Right hindlimb (tissue), 1 donor: ENCODE measurements at places on chromosomes 7 and 10.

DNA sequence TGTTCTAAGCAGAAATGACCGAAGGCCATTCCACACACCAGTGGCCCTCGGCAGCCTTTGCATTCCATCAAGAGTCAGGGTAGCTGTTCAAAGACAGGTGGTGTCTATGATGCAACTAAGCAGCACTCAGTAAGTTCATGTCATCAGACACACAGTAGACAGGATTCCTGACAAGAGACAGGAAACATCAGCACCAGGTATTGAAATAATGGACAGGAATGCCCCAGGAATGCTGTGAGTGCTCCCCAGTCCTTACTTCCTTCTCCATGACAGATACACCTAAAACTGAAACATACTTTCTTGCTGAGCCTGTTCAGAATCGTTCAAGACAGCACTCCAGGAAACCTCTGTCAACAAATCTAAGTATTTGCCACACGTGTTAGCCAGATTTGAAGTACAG is 204.4 kb downstream of the TPST1 start:
- DNase-seq = no peak

DNA sequence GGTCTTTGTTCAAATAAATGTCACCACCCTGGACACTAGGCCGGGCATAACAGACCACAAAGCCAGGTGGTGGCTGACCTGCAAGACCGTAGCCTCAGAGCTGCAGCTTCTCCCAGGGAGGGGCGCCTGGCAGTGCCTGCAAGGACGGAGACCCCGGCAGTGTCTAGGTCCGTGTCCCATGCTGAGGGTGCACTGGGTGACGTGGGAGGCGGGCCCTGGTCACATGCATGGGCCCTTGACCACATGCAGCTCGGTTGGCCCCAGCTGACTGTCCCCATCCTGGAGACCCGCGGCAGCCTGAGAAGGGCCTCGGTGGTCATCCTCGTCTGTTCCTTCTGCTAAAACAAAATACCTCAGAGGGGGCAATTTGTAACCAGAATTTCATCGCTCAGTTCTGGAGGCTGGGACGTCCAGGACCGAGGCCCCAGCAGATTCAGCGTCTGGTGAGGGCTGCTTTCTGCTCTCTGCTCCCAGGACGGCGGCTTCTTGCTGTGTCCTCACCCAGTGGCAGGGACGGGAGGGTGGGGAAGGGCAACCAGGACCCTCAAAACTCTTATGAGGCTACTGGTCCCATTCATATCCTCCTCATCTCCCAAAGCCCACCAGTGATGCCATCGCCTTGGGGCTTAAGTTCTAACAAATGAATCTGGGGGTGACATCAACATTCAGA is 36.8 kb downstream of the PWWP2B start:
- no peak for DNase-seq

DNA sequence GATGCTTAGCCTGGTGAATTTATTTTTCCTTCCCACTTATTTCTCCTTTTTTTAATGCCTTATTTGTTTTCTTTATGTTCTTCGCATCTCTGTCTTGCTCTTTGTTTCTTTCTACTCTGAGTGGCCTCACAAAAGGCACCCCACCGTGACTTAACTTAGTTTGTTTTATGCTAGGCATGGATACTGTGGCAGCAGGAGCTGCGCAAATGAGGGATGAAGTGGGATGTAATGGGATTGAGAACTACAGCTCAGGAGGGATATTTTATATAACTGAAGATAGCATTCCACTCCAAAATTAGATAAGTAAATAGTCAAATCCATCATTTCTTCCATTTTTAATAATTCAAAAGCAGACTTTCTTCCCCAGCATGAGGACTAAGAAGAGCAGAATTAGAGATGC is 1.7 kb upstream of the CACNA2D1 start:
- DNase-seq = no peak

- no peak for DNase-seq
Observed at GRCh38 chr7:148218603-148219002, 372.0 kb upstream of the C7orf33 start.

DNA sequence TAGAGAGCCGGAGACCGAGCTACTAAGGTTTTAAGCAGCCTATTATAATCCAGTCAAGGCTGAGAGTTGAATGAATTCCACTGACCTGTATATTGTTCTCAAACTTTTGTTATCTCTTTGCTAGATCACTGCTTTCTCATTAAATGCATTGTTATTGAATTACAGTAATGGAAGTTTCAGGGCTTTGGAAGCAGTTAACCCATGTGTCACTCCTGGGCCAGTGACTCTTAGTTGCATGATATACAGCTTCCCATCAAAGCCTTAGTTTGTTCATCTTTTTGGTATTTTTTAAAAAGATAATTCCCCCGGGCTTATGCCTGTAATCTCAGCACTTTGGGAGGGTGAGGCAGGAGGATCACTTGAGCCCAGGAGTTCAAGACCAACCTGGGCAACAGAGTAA is 55.4 kb upstream of the KIAA1217 start:
- DNase-seq = no peak

GRCh38 chr7:22061775-22062174 is 116.1 kb upstream of the CDCA7L start:
- DNase-seq = no peak

- no peak for DNase-seq
Observed at GRCh38 chr10:23877791-23878320, 331.1 kb upstream of the KIAA1217 start.

- peak; percentile 45 for DNase-seq
Observed at GRCh38 chr10:125082881-125083575, 77.3 kb downstream of the CTBP2 start.

DNA sequence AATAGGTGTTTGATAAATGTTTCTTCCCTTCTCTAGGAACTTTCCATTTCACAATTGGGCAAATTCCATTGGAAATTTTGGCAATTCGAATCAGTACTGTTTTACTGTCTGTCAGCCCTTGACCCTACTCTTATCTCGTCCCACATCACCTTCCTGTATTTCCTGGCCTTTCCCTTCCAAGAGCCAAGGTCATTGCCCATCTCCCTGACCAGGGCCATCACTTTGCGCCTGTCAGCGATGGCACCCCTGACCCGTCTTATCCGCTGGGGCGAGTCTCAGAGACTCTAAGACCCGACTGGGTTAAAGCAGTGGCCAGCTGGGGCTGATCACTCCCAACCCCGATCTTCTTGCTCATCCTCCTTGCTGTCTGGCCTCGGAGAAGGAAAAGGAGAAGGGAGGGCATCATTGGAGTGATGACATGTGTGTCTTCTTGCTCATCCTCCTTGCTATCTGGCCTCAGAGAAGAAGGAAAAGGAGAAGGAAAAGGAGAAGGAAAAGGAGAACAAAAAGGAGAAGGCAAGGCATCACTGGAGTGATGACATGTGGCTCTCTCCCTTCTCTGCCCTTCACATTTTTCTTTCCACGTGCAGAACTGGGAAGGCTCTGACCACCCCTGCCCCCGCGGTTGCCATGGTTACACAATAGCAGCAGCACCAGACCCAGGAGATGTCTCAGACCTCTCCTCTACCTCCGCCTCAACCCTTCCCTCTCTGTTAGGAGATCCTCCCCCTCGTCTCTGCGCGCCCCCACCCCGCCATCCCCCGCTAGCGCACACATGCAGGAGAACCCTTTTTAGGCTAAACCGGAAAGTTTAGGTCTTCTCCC is 2.0 kb downstream of the SEMA3D start:
- peak; percentile 79 for DNase-seq

DNA sequence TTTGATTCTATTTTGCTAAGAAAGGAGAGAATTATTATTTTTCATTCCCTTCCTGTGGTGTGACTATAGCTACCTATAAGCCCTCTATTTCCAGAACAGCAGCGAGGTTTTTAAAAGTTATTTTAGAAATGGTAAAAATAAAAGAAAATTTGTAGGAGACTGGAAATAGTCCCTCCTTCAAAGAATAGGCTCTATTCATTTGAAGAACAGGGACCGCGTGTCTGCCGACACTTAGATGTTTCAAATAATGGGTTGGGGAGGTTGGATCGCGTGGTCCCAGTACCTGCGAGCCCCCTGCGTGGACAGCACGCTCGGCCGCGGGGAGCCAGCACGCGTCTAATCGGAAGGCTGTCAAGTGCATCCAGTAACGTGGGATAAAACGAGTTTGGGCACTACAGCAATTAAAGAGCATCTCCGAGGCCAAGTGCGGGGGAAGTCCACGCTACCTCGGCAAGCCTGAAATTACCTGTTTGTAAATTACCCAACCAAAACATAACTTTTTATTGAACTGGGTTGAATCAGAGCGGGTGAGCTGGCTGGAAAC is 1.0 kb downstream of the CACNA2D1 start:
- DNase-seq = peak; percentile 45

GRCh38 chr7:18890134-18890533 is 227.3 kb downstream of the TWIST1 start:
- no peak for DNase-seq

DNA sequence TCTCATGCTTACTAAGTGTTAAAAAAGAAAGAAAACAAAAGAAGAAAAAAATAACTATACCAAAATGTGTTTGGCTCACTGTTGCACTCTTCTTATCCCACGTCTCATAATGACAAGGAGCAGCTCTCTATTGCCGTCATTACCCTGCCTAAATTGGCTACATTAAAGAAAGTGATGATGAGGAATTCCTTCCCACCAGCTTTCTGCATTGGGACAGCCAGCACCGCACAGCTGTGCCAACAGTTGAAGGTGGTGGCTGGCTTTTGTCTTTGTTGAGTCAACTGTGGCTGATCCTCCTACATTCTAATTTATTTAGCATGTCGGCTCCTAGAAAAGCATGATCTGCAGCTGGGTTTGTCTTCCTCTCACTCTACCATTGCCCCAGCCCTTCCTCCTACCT is 751.8 kb downstream of the KCNMA1 start:
- no peak for DNase-seq

- no peak for DNase-seq
Observed at GRCh38 chr10:48800007-48800675, 115.5 kb downstream of the WDFY4 start.

- no peak for DNase-seq
Observed at GRCh38 chr7:73932364-73932763, 71.4 kb downstream of the TMEM270 start.

- DNase-seq = no peak
Observed at GRCh38 chr10:96541921-96542320, 28.2 kb upstream of the TLL2 start.

DNA sequence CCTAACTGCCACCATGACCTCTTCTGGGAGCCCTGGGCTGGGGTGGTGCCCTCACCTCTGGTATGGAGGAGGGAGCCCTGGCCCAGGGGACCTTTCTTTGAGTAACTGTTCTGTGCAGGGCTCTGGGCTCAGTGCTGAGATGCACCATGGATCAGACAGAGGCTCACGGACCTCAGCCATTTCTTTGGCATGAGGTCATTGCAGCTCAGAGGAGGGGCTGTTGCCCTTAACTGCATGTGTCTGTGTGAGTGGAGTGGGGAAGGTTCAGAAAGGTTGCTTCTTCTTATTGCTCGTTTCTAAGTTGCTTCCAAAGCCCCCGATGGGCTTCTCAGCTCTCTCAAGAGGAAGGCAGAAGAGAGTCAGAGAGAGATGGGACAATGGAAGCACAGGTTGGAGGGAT is 233.9 kb downstream of the RPS24 start:
- no peak for DNase-seq

DNA sequence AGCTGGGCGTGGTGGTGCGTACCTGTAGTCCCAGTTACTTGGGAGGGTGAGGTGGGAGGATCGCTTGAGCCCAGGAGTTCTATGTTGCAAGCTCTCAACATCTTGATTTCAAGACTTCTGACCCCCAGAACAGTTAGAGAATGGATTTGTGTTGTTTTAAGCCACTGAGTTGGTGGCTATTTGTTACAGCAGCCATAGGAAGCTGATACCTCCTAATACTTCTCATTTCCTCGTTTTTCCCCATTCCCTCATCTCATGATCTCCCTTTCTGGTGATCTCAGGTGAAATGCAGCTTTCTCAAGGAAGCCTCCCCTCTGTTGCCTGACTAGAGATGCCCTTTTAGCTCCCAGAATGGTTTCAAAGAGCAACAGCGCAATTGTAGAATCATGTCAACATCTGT is 378.8 kb downstream of the TYW1 start:
- DNase-seq = no peak

GRCh38 chr7:44607141-44608068 is 978 bp downstream of the OGDH start:
- no peak for DNase-seq
